ENCODE measurements at places on chromosomes 2 and 18.

- no peak for DNase-seq
These were observed 517.7 kb upstream of the MYT1L start for GRCh38 chr2:2848621-2849333.

DNA sequence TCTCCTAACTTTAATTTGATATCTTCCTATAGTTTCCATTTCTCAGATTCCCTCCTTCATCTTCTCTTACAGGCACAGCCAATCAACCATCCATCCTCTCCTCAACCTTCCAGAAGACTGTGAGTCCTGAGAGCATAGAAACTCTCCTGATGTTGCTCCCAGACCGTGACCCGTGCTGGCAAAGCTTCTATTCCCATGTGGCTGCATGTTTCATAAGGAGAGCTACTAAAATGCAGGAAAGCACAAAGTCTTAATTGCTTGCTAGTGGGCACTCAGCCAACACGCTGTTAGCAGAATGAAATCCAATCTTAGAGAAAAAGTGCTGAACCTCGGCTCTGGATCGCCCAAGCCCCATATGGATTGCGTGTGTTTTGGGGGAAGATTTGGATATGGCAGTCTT lies 1244.7 kb upstream of the ZEB2 start:
- no peak for DNase-seq

GRCh38 chr2:88871336-88871735 lies 179.9 kb downstream of the RPIA start:
- no peak for DNase-seq

- no peak for DNase-seq
These were observed 95.4 kb upstream of the CHRNA1 start for GRCh38 chr2:174859563-174860169.

- no peak for DNase-seq
These were observed 22.7 kb downstream of the LYPD6B start for GRCh38 chr2:149061133-149061745.

DNA sequence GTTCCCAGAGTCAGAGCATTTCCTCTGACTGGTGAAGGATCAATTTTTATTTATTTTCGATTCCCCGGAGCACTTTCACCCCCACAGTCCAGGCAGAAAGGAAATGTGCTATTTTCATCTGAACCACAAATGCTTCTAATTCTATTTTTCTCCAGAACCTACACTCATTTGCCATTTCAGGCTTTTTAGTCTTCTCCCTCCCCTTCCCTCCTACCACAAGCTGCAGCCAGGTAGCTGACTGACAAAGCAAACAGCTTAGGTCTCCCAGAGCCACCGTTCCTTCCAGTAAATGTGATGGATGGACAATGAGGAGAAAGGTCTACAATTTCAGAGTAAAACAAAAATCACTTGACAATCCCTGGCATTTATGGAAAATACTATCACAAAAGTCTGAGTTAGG lies 76.9 kb downstream of the KLF7 start:
- DNase-seq = no peak

GRCh38 chr2:191677646-191678436 lies at the start of gene NABP1:
Gene NABP1, plus strand, starts transcription at chr2:191678136. Its CDS starts 479 bp downstream, at chr2:191678615.
- DNase-seq = peak; percentile 99

- no peak for DNase-seq
These were observed 71.3 kb upstream of the ACKR3 start for GRCh38 chr2:236498369-236498768.

DNA sequence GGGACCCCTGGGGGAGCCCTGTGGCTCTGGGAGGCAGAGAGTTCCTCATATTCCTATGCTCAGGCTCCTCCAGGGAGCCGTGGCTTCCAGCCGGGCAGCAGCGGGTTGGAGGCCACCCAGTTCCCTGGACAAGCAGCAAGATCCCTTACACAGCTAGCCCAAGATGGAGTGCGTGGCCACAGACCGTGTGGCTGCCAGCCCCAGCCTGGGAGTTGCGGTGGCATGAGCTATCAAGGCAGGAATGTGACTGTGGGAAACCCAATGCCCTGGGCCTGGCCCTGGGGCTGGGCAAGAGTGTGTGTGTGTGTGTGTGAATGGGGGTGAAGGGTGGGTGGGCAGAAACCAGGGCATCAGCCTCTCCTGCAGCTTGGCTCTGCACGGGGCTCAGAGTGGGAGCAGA lies 130.5 kb downstream of the DYSF start:
- DNase-seq = no peak

DNA sequence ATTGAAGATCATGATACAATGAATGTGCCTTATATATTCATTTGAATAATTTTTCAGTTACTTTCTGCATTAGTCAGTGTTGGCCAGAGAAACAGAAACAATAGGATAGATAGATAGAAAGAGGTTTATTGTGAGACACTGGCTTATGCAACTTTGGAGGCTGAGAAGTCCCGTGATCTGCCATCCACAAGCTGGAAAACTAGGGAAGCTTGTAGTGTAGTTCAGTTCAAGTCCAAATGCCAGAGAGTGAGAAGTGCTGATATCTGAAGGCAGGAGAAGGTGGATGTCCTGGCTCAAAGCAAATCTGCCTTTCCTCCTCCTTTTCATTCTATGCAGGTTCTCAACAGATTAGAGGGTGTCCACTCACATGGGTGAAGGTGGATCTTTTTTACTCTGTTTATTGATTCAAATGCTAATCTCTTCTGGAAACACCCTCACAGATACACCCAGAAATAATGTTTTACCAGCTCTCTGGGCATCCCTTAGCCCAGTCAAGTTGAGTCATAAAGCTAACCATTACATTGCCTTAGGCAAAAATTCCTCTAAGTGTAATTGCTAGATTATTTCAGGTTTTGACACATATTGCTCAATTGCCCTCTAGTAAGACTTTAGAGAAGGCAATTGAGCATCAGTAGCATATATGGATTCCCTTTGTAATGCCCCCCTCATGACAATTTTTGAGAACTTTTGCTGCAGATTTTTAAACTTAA lies 341.4 kb downstream of the LPIN1 start:
- DNase-seq = no peak

DNA sequence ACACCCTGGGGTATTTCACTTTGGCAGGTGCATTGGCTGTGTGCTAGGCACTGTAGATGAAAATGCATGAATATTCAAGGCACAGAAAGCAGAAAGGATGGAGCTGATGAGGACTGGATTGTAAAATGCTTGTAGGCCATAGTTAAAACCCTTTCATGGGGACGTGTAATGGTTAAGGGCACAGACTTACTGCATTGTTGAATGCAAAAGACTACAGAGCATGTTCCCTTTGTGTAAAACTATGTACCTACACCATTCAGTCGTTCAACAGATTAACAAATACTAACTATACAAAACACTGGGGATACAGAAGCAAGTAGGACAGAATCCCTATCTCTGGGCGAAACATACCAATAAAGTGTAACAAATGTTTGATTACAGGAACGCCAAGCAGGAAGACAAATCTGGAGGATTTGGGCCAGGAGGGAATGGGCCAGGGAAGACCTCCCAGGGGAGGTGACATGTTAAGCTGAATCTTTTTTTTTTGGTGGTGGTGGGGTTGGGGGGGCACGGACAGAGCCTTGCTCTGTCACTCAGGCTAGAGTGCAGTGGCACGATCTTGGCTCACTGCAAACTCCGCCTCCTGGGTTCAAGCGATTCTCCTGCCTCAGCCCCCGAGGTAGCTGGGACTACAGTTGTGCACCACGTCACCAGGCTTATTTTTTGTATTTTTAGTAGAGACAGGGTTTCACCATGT lies 19.6 kb upstream of the ROCK2 start:
- DNase-seq = no peak

- DNase-seq = no peak
These were observed 274.7 kb upstream of the HNMT start for GRCh38 chr2:137689549-137689948.

DNA sequence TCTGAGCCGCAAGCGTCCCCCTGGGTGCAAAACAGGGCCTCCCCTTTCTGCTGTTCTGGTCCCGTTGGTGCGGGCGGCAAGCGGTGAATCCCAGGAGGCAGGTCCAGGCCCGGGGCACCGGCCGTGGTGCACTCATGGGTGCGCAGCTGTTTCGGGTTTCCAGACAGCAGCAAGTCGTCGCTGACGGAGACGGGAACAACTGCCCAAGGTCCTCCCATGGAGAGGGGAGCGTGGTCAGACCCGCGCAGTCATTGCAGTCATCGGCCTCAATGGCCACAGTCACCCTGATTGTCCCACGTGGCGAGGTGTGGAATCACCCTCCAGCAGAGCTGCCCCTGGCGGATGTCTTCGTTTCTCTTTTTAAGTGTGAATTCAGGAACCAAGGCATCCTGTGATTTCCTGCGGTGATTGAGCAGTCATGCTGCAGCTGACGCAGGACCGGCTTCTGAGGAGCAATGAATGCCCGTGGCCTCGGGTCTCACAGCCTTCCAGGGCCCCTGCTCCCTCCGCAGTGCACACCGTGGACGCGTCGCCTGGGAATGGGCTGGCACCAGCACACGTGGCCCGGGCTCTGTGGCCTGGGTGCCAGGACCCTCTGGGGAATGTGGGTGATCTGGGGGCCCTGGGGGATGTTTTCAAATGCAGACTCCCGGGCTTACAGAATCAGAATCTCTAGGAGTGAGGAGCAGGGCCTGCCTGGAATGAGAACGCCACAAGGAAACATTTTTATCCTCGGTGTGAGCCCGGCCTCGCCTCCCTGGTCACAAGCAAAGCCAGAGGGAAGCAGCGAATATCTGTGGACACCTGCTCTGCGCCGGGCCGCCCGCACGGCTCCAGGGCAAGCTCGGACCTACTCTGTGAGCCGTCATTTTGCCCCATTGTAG lies 244.2 kb upstream of the SALL3 start:
- DNase-seq = no peak

GRCh38 chr2:142874293-142874814 lies 3.1 kb upstream of the KYNU start:
- peak; percentile 21 for DNase-seq

DNA sequence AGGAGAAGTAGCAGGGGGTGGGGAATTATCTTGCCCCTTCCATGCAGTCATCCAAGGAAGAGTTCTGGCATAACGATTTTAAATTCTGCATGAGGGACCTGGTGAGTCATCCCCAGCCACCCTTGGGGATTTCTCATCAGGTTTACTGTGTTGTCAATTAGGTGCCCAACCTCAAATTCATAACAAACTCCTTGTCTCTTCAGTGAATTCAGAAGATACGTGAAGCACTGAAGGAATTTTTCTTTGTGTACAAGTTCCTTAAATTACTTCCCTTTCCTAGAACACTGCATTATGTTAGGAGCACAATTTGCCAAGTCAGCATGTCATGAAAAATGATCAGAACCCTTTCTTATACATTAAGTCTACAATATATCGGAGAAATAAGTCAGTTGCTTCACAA lies 70.8 kb upstream of the NOSTRIN start:
- no peak for DNase-seq

DNA sequence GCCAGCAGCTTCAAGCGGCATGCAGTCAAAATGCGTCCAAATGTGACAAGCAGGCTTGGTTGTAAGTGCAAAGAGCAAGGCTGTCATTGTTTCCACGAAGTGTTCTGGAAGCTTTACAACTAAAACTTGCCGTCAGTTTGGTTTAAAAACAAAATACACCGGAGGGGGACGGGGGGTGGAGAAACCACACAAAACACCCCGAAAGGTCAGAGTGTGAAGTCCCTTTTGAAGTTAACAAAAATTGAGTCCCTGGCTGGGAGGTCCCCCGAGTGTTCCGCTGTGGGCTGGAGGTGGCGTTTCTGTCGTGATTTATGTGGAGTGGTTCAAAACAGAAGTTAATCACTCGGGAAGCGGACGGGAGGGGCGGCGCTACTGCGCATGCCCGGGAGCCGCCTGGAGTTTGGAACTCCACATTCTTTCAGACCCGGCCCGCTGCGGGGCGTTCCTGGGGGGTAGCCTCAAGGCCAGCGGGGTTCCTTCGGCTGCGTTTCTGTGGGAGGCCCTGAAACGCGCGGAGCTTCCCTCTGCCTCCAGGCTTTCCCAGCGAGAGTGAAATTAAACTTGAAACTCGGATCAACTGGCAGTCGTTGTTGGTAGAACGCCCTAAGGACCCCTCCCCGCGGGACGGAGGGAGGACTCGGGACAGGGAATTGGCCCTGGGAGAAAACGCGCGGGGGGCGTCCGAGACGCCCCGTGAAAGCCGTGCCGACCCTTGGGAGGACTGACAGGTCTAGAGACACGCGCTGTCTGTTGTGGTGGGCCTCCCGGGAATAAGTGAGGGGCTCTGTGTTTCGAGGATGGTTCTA lies 1.4 kb downstream of the TGIF1 start:
- peak; percentile 87 for DNase-seq

DNA sequence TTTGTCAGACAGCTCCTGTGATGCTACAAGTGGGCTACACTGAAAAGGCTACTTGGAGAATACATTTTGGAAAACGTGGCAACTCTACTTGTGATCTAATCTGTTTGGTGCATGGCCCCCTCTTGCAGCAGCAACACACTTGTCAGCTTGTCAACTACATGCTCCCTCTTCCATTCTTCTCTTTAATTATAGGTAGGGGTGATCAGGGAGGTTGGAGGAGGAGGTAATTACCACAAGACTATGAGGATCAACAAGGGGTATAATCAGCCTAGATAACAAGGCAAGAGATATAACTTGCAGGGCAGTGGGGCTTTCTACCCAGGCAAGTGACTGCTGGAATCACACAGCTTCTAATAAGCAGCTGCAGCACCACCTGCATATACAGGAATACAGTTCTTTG lies 104.9 kb downstream of the ACVR1 start:
- no peak for DNase-seq

DNA sequence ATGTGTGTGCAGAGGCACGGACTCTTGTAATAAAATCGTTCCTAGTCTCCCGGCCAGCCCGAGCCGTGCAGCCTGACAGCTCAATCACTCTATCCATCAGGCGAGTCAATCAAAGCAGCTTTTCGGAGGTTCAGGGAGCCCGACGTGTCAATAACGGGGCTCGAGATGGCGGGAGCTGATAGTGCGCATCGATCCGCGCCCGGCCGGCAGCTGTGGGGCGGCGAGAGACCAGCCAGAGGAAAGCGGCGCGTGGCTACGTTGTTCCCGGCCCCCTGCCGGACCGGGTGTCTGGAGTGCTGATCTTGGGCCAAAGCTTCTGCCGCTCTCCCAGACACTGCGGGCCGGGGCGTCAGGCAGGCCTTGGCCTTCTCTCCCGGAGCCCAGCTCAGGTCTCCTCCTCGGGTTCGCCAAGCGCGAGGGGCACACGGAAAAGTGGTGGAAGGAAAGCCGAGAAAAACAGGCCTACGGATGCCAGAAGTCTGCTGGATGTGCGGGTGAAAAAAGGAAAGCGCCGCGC lies 2.4 kb downstream of the EN1 start:
- DNase-seq = no peak

- no peak for DNase-seq
These were observed 1.2 kb downstream of the ZNF514 start for GRCh38 chr2:95158441-95158840.

DNA sequence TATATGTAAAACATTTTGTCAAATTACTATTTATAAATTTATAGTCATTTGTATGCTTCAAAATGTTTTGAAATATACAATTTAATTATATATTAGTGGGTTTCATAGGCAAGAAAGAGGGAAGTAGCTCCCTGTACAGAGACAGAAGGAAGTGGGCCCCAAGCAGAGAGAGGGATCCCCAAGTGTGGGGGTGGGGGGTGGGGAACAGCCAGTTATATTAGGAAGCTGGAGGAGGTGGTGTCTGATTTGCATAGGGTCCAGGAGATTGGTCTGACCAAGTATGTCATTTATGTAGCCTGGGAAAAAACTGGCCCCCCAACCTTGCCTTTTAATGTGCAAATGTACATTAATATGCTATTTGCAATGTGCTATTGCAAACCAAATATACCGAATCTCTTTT lies 76.5 kb upstream of the ZSWIM2 start:
- DNase-seq = no peak

GRCh38 chr2:215615067-215615802 lies 179.4 kb upstream of the FN1 start:
- no peak for DNase-seq

GRCh38 chr2:232340171-232340935 lies 38.2 kb upstream of the ALPP start:
- DNase-seq = no peak
